ENCODE measurements at places on chromosomes 3 and 15.
A peak's percentile ranks its signal among the peaks of the same experiment; 100 is the strongest.

GRCh38 chr3:191336833-191337232 is 6.5 kb upstream of the UTS2B start:
- no peak for DNase-seq

GRCh38 chr15:62352817-62353216 is 187.7 kb upstream of the C2CD4B start:
- DNase-seq: no peak

GRCh38 chr3:100902572-100902971 is 90.6 kb downstream of the ABI3BP start:
- no peak for DNase-seq

GRCh38 chr15:64813075-64813474 is 12.4 kb downstream of the PIF1 start:
- no peak for DNase-seq

- no peak for DNase-seq
These were observed 33.2 kb downstream of the PML start for GRCh38 chr15:74027688-74028087.

DNA sequence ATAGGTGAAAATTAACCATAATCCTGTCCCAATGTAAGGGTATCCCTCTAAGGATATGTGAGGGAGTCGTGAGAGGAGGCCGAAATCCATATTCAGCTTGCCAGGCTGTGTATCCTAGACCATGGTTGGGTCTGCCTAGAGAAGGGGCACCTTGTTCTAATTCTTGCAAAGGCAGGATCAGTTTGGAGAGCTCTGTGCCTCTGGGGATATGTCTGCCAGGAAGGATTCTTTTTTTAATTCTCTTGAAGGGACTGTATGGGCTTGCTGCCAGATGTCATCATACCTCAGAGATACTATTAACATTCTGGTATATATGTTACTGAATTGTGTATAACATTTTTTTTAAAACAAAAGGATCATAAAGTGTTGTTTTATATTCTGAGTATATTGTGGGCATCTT is 2.4 kb downstream of the ATP1B3 start:
- no peak for DNase-seq

DNA sequence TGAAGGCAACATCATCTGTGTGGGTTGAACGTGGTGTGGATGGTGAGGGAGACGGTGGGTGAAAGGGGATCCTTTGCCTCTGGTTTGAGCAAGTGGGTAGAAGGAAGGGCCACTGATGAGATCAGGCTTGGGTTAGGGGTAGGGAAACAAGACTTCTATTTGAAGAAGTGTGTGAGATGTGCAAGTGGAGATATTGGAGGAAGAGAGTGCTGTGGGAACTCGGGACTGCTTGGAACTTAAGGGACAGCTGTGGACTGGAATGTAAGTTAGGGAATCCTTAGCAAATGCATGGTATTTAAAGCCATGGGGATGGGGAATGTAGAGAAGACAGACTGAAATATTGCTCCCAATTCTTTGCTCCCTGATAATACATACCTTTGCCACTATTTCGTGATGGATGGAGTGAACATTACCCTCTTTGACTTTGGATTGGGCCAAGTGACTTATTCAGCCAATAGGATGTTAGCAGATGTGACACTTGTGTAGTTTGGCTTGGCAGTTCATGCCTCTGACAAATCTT is 30.2 kb upstream of the AMOTL2 start:
- DNase-seq: no peak

GRCh38 chr3:120410541-120410940 is 40.3 kb downstream of the FSTL1 start:
- no peak for DNase-seq

- no peak for DNase-seq
These were observed 93.6 kb upstream of the COL8A1 start for GRCh38 chr3:99544786-99545281.

GRCh38 chr3:191696348-191696747 is 235.4 kb downstream of the PYDC2 start:
- no peak for DNase-seq

DNA sequence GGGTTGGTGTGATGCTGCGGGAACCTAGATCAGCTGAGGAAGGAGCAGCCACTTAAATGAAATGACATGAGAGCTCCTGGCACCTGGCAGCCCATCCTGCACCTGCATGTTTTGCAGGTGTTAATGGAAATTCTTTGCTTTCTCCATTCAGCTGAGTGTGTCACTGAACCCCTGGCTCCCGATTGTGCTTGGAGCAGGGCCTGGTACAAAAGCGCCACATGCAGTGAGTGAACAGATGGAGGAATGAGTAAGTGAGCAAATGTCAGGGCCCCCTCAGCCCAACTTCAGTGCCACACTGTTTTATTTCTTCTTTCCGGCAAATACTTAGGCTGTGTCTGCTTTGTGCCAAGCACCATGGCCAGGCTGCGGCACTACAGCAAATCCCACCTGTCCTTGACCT is 132.2 kb downstream of the ASB7 start:
- DNase-seq: no peak

DNA sequence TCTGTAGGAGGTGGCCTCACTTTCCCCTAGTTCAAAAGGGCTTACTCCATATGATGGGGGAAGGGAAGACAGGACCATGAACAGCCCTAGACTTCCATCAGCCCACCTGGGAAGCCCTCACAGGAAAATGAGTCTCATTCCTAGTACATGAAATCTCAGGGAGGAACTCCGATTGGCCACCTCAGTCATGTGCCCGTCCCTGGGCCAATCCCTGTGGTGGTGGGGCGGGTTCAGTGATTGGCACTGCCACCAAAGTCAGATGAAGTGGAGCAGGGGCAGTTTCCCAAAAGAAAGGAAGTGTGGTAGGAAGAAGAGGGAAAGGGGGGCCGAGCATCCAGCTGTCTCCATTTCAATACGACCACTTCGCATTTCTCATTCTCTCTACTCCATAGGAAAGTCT is 25.9 kb upstream of the GP9 start:
- DNase-seq: no peak

GRCh38 chr3:157318639-157319288 is 117.9 kb upstream of the PTX3 start:
- DNase-seq: no peak

- no peak for DNase-seq
These were observed 125.9 kb downstream of the NECTIN3 start for GRCh38 chr3:111197485-111197884.

DNA sequence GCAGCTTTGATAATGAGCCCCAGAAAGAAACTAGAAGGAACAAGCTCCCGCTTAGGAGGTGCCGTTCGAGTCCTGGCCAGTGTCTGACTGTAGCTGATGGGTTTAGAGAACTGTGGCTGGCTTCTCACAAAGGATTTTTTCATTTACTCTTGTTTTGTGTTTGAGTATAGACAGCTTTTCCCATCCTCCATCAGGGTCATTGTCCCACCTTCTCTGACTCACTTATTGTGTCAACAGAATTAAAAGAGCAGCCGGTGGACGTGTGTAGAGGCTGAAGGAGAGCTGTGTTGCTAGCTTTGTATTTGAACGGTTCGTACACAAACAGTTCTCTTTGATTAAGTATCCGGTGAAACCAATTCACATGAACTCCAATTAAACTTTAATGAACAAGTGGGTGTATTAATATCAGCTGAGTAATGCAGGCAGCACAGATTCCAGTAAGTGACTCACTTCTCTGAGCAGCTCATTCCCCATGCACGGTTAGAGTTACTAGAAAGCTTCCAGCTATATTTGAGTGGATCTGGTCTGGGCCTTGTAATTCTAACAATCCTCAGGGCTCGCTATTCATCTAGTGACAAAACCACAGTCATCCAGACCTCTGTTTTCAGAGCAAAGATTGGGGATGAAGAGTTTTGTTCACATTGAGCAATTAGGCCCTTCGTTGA is 141.0 kb downstream of the LPP start:
- no peak for DNase-seq

DNA sequence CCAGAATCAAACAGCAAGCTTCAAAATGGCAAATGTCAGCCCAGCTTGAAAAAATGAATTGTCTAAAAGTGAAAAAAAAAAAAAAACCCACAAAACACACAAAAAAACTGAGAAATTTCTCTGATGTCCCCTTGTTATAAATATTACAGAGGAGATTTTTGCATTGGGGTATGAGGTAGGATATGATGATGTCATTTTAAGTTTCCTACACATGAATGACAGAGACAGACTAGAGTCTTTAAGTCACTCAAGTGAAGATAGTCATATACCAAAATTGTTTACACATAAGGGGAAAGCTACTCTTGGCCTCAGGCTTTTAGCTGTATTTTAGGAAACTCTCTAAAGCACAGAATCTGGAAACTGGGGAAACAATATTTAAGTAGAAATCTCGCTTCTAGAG is 32.9 kb downstream of the TIMP4 start:
- no peak for DNase-seq

DNA sequence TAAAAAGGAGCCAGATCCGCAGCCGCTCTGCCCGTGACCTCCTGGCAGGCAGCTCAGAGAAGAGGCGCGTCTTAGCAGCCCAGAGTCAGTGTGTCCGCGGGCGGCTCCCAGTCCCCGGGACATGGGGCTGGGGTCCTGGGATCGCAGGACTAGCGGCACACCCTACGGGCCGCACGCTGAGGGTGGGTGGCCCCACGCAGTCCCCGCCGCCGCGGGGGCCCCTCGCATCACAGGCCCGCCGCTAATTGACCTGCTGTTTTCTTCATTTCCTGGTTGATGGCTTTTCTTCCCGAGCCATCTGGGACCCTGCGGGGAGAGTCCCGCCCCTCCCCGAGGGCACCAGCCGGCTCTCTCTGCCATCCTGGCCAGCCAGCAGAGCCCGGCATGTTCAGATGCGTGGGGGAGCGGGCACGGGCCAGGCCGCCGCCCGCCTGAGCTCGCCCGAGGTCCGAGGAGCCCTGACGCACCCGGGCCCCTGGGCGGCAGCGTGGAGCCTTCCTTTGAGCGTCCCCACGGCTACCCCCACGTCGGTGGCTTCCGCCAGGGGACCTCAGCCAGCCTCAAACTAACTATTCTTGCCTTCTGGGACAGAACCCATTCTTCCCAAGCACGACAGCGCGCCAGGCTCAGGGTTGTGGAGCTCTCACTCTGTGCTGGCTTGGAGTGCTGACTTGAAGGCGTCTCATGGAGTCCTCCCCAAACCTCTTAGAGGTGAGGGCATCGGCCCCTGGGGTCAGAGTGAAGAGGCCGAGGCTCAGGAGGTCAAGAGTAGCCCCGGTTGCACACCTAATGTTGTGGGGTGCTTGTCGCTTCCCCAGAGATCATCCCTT is 34.6 kb upstream of the CACNA2D3 start:
- DNase-seq: no peak

DNA sequence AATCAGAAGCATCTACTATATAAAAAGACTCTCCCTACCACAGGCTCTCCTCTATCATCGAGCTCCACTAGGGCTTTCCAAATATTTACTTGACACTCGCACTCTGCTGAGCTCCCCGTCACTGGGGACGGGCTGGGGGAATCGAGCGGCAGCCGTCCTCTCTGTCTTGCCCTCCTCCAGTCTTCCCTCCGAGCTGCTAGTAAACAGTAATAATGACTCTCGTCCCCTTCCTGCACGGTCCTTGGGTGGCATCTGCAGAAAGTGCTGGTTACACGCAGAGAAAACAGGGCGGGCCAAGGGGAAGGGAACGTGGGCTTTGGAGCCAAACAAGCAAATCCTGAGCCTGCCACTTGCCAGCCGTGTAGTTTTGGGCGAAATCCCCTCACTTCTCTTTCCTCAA is 96.6 kb downstream of the LRIG1 start:
- DNase-seq: no peak

GRCh38 chr3:117443014-117443413 is 733.4 kb downstream of the TUSC7 start:
- no peak for DNase-seq

DNA sequence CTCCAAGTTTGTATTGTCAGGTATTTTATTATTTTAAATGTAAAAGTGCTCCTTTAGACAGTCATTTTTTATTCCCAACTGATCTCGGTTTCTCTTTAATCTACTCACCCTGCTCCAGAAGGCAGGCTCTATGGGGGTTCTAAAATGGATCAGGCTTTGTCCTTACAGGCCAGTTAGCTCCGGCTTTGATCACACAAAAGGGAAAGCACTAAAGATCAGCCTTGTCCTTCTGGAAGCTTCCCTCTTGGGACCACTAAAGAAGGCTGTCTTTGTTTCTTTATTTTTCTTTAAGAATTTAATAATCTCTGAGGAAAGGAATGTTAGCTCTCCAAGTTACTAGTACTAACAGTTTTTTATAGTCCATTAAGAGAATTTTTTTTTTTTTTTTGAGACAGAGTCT is 560.5 kb upstream of the ZNF717 start:
- DNase-seq: no peak

DNA sequence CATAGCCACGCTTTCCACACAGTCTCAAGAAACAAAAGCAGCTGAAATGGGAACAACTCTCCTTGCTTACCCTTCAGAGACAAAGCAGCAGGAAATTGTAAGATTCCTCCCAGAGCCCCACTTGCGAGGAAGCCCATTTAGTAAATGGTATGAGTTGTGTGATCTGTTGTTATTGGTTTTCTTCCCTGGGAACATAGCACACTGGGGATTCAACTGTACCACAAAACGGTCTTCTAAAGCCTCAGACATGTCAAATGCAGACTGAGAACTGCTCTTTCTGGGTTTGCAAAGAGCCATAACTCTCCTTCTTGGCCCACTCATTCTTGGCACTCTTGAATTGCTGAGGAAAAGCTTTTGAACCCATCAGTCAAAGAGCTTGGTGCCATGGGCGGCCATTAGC is 101.0 kb upstream of the COL8A1 start:
- no peak for DNase-seq

DNA sequence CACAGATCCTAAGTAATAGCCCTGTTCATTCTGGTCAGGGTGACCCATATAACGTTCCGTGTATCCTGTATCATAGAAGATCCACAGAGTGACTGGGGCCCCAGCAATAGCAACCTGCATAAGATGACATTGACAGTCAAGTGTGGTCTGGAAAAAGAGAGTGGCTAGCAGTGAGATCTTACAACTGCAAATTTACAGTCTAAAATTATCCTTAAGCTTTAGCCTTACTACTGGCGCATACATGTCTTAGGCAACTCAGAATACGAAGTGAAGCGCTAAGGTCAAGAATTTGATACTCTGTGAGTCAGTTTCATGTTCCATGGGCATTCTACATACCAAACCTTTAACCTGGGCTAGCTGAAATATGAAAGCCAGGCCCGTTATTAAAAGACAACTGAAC is 29.2 kb upstream of the IGDCC4 start:
- no peak for DNase-seq

- no peak for DNase-seq
These were observed 32.1 kb downstream of the RBMS3 start for GRCh38 chr3:29312960-29313452.

DNA sequence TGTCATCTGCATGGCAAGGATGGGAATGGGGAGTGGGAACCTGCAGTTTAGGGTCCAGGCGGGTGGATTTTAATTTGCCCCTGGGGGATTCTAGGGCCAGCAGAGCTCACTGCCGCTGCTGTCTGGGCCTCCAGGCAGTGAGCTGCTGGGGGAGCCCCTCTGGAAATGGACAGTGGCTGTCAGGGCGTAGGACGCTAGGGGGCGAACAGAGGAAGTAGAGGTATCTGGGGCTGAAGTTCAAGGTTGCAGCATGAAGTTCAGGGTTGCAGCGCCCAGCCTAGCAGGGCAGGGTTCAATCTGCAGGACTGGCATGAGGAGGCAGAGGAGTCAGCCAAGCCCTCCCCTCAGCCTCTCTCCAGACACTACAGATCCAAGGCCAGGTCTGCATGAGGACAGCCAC is 49.5 kb downstream of the APBA2 start:
- DNase-seq: peak; percentile 42

- no peak for DNase-seq
These were observed 148.1 kb downstream of the NEK11 start for GRCh38 chr3:131174752-131175151.
